ENCODE measurements at places on chromosomes 5 and 9. TPM values are rescaled to one million over a fixed set of nuclear protein-coding genes. Genes with fewer than 3 reads are reported as not detected.

DNA sequence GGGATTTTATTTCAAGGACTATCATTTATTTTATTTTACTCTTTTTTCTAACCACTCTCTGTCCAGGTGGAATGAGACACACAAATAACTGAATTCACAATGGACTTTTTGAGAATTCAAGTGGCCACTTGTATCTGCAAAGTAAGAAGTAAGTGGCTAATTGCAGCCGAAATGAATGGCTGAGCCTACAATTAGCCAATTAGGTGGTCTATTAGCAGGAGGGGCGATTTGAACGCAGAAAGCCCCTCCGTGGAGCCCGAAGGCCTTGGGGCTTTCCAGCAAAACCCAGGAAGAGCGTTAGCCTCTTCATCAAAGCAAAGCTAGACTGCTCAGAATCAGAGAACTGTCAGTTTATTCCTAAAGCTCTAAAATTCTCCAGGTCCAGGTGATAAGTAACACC, 176.9 kb downstream of the EBF1 start:
- no peak for DNase-seq

DNA sequence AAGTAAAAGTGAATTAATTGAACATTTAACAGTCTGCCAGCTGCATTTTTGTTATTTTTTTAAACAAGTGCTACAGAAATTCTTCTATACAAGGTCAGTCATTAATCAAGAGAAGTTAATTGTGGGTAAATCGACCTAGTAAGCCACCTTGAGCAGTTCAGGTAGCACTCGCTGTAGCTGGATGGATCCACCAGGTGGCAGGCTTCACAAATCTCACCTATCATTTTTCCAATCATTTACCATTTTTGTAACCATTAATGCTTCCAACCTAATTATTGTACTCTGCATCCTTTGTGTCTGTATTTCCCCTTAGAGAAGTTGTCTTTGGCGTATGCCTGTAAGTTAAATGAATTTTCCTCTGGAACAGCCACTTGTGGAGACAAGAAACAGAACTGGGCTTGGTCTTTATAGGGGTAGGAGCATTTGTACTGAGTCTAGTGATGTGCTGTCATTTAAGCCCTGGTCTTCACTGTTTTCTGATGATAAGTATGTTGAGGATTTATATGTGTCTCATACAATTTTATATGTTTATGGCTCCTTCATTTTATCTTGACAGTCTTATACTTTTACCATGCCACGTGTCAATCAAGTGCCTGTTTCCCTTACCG, 39.5 kb downstream of the CD180 start:
- peak; percentile 40 for DNase-seq

GRCh38 chr5:112973904-112974303, 2.7 kb upstream of the DCP2 start:
- no peak for DNase-seq

- DNase-seq = no peak
Measured at GRCh38 chr5:74761241-74761640, 5.7 kb downstream of the GFM2 start.

- DNase-seq = no peak
Measured at GRCh38 chr5:114054594-114054993, 307.3 kb upstream of the KCNN2 start.

DNA sequence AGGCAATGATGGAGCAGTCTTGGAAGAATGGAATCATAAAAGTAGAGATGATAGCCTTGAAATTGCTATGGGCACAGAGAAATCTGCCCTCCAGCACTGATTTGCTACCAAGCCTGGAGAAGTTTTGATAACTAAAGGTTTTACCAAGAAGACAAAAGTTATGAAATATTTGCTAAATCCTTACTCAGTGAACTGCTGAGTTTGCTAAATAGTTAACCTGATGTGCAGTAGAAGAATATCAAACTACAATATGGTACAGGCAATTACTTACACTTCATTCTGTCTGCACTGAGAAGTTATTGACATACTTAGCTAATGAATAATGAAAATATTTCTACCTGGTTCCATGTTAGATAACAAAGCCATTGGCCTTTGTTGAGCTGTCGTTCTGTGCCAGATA, 124.5 kb downstream of the SGCD start:
- no peak for DNase-seq

- DNase-seq = no peak
Measured at GRCh38 chr5:124867137-124867704, 120.8 kb upstream of the ZNF608 start.

DNA sequence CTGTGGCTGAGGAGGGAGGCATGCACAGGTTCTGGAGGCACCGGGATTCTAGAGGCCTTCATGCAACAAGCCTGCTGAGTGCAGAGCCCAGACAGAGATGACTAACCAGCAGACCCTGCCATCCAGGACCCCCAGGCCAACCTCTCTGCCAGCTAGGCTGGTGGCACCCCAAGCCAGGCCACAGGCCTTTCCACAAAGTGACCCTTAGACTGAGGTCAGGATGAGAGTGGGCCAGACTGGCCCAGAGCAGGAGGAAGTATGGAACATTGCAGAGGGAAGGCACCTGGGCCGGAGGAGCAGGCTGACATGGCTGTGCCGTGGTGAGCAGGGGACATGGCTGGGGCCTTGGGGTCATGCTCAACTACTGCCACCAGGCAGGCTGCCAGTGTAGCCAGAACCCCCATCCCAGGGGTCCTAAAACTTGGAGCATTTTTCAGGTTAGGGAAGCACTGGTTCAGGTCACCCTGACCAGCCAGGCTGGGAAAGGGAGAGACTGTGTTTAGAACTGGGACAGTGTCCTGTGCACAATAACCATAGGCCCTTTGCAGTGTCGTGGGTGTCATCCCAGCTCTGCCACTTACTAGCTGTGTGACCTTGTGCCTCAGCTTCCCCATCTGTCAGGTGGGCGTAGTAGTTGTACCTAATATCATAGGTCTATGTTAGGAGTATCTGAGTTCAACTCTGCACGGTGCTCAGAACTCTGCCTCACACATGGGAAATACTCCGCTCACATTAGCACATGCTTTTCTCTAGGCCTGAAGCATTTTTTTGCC, 17.3 kb downstream of the TCF7 start:
- no peak for DNase-seq

- no peak for DNase-seq
Measured at GRCh38 chr5:13179407-13180087, 764.9 kb downstream of the DNAH5 start.

GRCh38 chr5:72166070-72166979, 59.0 kb downstream of the MAP1B start:
- peak; percentile 49 for DNase-seq

GRCh38 chr5:181260720-181261319, at the start of gene TRIM52:
TRIM52 (minus strand) TSS chr5:181261143; CDS start chr5:181260813, 330 bp downstream.
- peak; percentile 96 for DNase-seq

GRCh38 chr5:126656401-126657007, 55.8 kb downstream of the PHAX start:
- no peak for DNase-seq

DNA sequence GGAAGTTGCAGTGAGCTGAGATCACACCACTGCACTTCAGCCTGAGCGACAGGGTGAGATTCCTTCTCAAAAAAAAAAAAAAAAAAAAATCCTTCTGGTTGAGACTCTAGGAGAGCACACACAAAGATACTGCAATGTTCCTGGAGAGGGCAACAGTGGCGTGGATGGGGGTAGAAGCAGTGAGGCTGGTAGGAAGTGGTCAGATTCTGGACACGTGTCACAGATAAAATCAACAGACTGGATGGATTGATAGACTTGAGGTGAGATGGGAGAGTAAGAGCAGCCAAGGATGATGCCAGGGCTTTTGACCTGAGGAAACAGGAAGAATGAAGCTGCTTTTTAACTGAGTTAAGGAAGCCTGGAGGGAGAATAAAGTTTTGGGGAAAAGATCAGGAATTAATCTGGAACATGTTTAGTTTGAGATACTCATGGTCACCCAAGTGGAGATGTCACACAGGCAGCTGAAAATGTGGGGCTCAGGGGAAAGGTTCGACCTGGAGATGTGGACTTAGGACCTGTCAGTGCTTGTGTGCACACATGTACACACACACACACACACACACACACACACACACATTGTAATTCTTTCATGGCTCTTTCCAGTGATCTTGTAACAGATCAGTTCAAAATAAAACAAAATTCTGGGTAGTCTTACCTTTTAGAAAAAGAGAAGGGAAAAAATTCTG, 88.1 kb downstream of the FANCC start:
- no peak for DNase-seq

- DNase-seq = no peak
Measured at GRCh38 chr5:148844433-148845280, 18.2 kb downstream of the ADRB2 start.

DNA sequence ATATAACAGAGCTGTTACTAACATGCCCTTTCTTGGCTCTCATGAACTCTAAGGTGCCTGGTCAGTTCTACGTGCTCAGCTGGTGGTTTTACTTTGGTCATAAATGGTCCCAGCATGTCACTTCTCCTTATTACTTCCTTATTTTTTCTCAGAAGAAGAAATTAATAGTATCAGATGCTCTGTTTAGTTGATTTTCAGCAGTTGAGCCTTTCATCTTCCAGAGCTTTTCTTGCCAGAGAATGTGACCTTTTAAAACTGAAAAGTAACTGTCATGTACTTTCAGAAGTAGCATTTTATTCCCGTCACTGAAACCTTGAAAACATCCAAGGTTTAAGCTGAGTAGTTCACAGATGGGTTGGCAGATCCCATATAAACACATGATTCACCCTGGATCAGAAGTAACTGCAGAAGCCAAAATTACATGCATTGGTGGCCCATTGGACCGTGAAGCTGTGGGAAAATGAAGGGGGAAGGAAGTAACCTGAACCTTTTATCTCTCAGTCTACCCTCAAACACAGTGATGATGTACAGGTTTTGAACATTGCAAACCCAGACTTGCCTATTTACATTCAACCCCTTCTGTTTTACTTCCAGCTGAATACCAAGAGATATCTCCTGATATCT, 50.5 kb downstream of the HACD4 start:
- no peak for DNase-seq

GRCh38 chr5:60526336-60526875, 173.6 kb downstream of the DEPDC1B start:
- DNase-seq = no peak

DNA sequence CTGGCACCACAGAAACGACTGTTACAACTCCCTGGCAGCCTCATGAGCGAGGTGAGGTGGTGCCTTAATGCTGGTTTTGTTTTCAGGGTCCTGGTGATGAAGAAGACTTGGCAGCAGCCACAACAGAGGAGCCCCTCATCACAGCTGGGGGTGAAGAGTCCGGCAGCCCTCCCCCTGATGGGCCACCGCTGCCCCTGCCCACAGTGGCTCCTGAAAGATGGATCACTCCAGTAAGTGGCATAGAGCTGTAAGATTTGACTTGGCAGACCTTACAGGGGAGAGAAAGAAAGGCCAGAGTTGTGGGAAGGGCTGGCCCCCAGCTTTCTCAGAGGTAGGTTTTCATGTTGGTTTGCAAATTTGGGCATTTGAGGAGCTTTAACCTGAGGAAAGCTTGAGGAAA, 72.2 kb downstream of the COL15A1 start:
- DNase-seq = no peak

DNA sequence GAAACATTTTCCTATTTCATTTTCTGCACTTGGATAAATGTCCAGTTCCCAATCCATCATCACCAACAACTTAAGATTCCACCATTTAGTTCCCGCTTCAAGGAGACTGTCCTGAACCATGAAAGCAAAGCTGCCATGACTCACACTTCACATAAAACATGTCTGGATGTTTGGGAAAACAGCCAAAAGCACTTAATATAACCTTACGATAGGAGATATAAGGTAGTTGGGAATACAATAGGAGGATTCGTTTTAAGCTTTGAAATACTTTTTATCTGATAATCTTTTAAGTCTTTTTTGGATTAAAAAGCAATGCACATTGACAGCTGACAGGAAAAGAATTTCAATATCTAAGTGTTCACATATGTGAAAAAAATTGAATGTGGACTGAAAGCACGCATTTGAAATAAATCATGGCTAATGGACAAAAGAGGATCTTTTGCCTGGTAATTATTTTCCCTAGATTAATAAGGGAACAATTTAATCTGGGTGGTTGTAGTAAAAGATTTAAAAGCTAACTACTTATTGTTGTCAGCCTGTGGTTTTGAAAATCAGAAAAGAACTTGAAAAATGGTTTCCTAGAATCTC, 17.3 kb upstream of the TGFBI start:
- no peak for DNase-seq

- no peak for DNase-seq
Measured at GRCh38 chr5:147613359-147613758, 103.5 kb upstream of the DPYSL3 start.

DNA sequence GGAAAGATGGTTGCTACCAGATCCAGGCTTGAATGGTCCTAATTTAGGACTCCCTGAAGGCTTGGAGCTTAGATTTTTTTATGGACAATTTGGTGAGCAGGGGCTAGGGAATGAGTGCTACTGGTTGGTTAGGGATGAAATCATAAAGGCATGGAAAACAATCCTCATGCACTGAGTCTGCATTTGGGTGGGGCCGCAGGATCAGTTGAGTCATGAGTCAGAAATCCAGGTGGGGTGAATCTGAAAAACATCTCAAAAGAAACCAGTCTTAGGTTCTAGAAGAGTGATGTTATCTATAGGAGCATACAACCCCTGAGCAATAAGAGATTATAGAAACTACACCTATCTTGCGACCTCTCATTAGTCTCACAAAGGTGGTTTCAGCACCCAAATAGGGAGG, 300.0 kb downstream of the KIF4B start:
- no peak for DNase-seq

LEAP2 gene
- 1.0 TPM for total RNA-seq

DBH gene
- not detected for total RNA-seq

MARCHF3 gene
- 17.7 TPM for total RNA-seq

FIBCD1 gene
- total RNA-seq = 6.2 TPM

ZBTB43 gene
- total RNA-seq = 21.9 TPM

HRCT1 gene
- not detected for total RNA-seq

CDKN2B-AS1 gene
- total RNA-seq = not detected

PIP5KL1 gene
- 11.6 TPM for total RNA-seq

DMRT2 gene
- total RNA-seq = not detected

SPATA9 gene
- total RNA-seq = not detected

FOXD4L4 gene
- 0.26 TPM for total RNA-seq

SNCAIP gene
- 2.6 TPM for total RNA-seq

SLC6A19 gene
- not detected for total RNA-seq

SV2C gene
- 0.02 TPM for total RNA-seq

PCDHGB1 gene
- total RNA-seq = 5.2 TPM

GABRA1 gene
- total RNA-seq = not detected

LECT2 gene
- not detected for total RNA-seq

ALDOB gene
- total RNA-seq = not detected

CD274 gene
- total RNA-seq = not detected

ANKHD1 gene
- 102 TPM for total RNA-seq

ADAMTS16 gene
- 4.6 TPM for total RNA-seq
